ENCODE measurements at places on chromosomes 7 and 10.
A peak's percentile ranks its signal among the peaks of the same experiment; 100 is the strongest.

GRCh38 chr7:7719236-7719635 is 829 bp upstream of the RPA3 start:
- DNase-seq: no peak

DNA sequence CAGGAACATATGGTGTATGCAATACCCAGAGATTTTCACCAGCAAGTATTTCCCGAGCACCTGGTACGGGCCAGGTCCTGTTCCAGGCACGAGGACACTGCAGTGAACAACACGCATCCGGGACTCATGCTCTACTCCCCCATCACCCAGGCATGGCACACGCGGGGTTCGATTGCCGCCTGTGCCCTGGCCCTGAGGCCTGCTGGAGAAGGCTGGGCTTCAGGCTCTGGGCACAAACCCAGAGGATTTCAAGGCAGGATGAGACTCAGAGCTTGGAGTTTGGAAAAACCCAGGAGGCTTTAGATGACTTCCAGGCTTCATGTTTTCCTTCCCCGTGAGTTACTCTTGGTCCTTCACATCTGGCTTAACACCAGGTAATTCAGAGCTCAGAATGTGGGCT is 143.5 kb downstream of the NEURL1 start:
- no peak for DNase-seq

DNA sequence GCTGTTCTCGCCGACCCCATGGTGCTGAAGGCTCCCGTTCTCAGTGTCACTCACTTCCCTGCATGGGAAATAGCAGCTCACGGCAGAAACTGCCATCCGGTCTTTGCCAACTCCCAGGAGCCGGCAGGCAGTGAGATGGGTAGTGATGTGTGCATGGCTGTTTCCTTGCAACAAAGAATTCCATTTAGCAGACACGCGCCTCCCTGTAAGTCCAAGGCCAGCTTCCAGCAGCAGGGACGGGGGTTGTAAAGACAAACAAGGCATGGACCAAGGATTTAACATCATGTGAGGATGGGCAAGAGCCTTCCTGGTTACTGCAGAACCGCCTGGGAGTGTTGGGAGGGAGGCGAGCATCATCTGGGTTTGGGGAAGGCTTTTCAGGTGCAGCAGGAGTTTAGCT is 273.1 kb downstream of the GLRX3 start:
- DNase-seq: no peak

DNA sequence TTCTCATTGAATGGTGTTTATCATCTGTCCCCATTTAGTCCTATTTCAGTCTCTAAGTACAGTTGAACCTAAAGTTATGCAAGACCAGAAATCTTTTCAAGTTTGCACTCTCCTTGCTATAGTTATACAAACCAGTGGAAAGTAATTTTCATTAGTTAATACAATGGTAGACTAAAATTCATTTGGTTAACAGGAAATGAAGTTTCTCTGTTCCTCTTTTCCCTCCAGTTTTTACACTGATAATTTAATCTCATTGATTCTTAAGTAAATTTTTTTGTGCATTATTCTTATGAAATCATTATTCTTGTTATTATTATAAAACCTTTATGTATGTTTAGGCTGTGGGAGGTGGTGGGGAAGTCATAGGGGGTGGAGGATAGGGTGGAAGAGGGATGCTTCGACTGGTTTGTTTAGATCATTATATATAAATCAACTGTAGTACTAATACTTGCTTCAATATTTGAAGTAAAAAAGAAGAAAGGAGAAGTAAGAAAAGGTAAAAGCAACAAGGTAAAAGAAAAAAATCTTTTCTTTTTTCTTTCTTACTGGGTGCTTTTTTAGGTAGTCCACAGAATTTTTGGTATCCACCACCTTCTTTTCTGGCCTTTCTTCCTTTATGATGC is 104.1 kb downstream of the GPR85 start:
- no peak for DNase-seq

DNA sequence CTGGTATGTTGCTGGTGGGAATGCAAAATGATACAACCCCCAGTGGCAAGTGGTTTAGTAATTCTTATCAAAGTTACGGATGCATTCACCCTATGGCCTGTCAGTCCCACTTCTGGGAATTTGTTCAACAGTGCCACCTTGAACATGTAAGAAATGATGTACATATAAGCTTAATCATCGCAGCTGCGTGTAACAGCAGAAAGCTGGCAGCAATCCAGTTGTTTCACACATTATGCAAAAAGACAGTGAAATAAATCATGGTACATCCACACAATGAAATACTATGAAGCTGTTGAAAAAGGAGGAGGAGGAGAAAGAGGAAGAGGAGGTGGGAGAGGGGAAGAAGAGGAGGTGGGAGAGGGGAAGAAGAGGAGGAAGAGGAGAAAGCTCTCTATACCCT is 76.2 kb upstream of the MYL10 start:
- no peak for DNase-seq

GRCh38 chr10:15485684-15486316 is 114.7 kb upstream of the FAM171A1 start:
- no peak for DNase-seq

- no peak for DNase-seq
These were observed 1.5 kb downstream of the PCLO start for GRCh38 chr7:83161186-83161585.

DNA sequence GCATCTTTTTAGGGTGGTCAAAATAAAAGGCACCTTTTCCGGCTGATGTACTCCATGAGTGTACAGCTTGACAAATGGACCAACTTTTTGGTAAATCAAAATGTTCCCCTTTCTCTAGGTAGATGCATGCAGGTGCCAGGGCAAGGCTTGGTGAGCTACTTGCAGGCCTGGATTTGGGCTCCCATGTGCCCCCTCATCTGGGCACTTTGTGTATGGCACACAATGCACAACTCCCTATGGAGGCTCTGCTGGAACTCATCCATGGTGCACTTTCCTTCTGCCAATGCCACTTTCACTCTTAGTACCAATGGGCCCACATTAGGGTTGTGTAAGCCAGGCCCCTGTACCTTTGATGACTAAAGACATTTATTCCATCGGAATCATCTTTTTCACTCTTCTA is 300.8 kb downstream of the SDHAF3 start:
- peak; percentile 26 for DNase-seq

- DNase-seq: no peak
These were observed 233.4 kb downstream of the ZMYND11 start for GRCh38 chr10:368579-369220.

- DNase-seq: no peak
These were observed 28.4 kb downstream of the JMJD1C start for GRCh38 chr10:63437116-63437949.

GRCh38 chr10:102287991-102288390 is 42.7 kb downstream of the GBF1 start:
- no peak for DNase-seq

- no peak for DNase-seq
These were observed 33.7 kb upstream of the C7orf33 start for GRCh38 chr7:148556892-148557291.

GRCh38 chr10:90650858-90651257 is 207.0 kb downstream of the HTR7 start:
- no peak for DNase-seq

- peak; percentile 23 for DNase-seq
These were observed 63.7 kb upstream of the LAMB4 start for GRCh38 chr7:108193594-108194498.

GRCh38 chr10:62166331-62167131 is 102.1 kb downstream of the RTKN2 start:
- DNase-seq: no peak

GRCh38 chr10:52649511-52649910 is 123.1 kb downstream of the MBL2 start:
- DNase-seq: no peak

GRCh38 chr10:127849921-127850320 is 42.8 kb downstream of the CLRN3 start:
- no peak for DNase-seq

DNA sequence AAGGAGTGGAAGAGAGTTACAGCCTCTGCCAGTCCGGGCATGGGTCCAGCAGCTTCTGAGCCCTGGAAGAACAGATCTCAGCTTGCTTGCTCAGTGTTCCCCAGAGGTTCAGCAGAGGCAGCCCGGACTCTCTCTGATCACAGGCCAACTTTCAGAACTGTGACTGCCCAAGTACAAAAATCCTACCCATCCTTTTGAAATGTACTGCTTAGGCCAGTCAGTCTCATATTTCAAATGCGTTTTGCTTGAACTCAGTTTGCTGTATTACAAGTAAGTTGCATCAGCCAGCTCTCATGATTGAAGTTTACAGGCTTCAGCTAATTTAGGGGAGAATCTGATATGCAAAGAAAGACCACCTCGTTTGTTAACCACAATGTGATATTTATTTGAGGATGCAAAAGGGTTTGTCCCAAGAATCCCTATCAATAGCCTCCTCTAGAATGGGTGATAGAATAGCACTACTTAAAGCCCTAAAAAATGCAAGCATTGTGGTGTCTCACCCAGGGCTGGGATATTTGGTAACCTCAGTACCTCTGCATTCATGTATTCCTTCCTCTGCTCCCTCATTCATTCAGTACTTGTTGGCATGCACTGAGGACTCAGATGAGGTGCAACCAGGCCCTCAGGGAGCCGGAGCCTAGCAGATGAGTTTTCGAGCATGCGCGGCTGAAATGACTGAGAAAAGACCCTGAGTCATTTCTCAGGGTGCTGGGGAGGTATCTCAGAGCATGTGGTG is 7.0 kb downstream of the AIMP2 start:
- DNase-seq: peak; percentile 23

GRCh38 chr10:7374795-7375194 is 36.0 kb downstream of the SFMBT2 start:
- DNase-seq: no peak

Measured in iPS-NIHi11 (cell line).